ENCODE measurements at places on chromosomes 1 and 21.

DNA sequence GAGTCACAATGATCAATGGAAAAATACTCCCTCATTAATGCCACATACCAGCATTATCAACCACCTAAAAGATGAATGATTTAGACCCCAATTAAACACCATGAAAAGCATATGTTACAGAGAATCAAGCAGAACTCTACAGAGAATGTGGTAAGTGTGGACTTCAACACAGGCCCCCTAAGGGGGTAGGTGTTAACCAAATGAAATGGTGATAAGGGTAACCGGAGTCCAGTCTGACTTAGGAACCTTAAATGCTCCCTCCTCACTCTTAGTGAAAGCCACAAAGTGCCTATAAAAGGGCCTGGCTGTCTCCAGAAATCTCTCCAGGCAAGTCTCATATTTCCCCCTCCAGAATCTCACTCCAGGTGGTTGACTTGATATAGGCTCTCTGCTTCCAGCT lies 149.2 kb upstream of the FOXD3 start:
- no peak for DNase-seq

DNA sequence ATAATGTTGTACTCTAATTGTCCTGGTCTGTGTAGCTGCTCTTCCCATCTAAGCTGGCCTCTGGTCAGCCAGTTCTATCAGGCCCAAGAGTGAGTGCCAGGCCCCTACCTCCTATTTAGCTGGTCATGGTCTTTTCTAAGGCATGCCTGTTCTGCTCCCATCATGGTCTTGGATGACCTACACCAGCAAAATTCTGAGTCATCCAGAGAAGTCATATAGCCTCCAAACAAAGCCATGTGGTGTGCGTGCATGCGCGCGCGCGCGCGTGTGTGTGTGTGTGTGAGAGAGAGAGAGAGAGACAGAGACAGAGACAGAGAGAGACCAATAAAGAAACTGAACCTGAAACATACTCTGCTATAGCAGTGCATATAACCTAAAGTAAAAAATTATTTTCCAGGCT lies 254.4 kb downstream of the BRINP2 start:
- no peak for DNase-seq

DNA sequence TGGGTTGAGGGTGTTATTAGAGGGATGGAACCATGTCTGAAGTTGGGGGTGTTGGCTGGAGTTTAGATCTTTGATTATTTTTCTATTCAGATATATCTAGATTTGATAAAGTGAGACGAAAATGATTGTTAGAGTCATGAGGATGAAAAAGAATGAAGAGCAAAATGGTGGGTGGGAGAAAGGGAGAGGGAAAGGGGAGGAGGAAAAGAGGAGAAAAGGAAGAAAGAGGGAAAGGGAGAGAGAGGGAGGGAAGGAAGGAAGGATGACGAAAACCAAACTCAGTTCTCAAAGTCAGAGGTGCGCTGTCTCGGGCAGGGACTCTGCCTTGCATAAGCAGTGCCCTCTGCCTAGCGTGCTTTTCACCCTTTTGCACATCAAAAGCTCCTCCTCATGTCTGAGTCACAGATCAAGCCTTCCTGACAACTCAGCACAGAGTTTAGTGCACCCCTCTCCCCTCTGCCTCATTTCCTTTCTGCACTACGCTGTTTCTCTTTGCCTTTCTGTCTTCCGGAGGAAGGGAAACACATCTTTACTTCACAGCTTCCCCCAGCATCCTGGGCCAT lies 225.8 kb upstream of the PROX1 start:
- no peak for DNase-seq

- no peak for DNase-seq
Observed at GRCh38 chr1:11417162-11417561, 61.8 kb upstream of the DISP3 start.

GRCh38 chr1:77831976-77832711 lies 52.7 kb downstream of the MIGA1 start:
- DNase-seq, result no peak

- DNase-seq, result no peak
Observed at GRCh38 chr21:38815060-38815405, 9.3 kb downstream of the ETS2 start.

DNA sequence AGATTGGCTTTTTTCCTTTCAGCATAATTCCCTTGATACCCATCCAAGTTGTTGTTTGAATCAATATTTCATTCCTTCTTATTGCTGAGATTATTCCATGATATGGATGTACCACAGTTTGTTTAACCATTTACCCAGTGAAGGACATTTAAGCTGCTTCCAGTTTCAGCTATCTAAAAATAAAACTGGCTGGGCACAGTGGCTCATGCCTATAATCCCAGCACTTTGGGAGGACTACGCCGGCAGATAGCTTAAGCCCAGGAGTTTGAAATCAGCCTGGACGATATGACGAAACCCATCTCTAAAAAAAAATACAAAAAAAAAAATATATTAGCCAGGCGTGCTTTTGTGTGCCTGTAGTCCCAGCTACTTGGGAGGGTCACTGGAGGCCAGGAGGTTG lies 32.6 kb downstream of the SEMA6C start:
- no peak for DNase-seq

DNA sequence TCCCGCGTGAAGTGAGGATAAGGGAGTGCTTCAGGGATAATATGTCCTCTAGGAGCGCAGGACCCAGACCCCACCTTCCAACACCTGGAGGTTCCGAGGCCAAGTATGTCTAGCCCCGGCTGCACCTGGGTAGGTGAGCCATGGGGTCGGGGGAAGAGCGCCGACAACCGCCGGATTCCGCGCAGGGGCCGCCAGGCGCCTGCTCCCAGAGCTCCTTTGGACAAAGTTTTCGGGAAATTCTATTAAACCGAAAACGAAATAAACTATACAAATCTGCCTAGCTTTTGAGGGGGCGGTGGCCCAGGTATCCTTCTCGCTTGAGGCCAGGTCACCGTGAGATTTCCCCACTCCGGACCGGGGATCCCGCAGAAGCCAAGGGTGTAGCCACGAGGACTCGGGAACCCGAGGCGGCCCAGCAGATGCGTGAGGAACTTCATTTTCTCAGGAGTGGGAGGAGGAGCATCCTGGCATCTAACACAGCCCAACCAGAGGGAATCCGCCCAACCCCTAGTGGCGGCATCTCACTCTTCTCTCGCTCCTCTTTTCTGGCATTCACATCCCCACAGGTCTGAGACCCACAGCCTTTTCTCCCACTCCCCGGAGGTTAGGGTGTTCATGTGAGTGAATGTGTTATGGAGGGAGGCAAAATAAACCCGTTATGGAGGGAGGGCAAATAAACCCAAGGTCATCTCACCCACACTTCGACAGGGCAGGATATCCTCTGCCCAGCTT lies 2.3 kb upstream of the DMRTA2 start:
- DNase-seq, result no peak

- peak; percentile 92 for DNase-seq
Observed at GRCh38 chr1:97920832-97921571, at the start of gene DPYD. TSS of gene DPYD (minus strand) at chr1:97921034. CDS start at chr1:97920922, 112 bp downstream.

- no peak for DNase-seq
Observed at GRCh38 chr1:103492003-103492625, 33.4 kb upstream of the RNPC3 start.

DNA sequence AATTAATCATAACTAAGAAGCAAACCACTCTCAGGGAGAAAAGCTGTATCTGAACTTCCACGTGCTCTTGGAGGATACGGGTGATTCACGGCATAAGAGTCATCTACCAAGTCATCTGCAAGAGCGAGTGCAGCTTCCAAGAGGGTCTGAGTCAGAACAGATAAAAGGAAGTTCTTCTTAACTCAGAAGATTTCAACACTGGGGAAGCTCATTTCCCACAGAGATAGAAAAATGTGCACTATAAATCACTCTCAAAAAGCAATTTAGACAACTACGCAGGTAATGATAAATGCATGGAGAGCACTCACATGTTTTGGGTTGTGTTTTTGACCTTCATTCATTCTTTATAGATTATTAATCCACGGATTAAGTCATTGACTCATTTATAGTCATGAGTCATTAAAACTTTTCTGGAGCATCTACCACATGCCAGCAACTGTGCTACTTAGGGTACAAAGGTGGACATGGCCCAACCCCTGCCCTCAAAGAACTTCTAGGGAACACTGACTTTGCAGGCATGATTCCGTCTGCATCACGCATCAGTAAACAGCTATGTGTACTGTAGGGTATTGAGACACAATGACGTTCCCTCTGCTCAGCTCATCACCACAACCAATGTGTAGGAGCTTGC lies 20.8 kb downstream of the KCNJ15 start:
- no peak for DNase-seq

DNA sequence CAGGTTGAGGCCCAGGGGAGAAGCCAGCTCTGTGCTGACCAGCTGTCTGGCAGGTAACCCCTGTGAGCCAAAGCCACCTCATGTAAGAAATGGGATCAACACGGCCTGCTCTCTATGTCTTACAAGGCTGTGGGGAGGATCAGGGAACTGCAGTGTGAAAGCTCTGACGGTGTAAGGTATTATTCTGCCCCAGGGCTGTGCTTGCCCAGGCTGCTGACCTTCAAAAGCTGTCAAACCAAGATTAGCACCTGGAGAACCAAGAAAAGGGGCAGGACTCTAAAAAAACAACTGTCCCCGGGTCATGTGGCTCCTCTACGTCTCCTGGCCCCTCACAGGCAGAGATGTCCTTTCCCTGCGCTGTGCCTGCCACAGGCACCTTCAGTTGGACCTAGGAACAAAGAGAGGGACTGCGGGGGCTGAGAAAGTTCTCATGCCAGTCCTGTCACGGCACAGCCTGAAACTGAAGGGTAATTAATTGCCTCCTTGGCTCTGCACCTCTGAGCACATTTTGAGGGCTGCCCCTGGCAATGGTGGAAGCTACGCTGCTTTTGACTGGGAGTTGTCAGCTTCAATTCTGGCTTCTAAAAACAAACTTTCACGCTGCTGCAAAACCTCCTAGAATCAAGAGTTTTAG lies 77.6 kb downstream of the PGBD5 start:
- DNase-seq, result no peak

DNA sequence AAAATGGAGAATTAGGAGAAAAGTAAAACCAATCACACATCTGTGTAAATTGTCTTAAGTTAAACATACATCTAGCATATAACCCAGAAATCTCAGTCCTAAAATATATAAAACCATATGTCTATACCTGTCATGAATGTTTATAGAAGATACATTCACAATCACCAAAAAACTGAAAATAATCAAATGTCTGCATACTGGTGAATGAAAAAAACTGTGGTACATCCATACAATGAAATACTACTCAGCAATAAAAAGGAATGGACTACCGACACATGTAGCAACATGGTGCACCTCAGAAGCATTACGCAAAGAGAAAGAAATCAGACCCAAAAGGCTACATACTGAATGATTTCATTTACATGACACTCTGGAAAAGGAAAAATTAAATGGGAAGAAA lies 47.7 kb upstream of the SEC16B start:
- no peak for DNase-seq

DNA sequence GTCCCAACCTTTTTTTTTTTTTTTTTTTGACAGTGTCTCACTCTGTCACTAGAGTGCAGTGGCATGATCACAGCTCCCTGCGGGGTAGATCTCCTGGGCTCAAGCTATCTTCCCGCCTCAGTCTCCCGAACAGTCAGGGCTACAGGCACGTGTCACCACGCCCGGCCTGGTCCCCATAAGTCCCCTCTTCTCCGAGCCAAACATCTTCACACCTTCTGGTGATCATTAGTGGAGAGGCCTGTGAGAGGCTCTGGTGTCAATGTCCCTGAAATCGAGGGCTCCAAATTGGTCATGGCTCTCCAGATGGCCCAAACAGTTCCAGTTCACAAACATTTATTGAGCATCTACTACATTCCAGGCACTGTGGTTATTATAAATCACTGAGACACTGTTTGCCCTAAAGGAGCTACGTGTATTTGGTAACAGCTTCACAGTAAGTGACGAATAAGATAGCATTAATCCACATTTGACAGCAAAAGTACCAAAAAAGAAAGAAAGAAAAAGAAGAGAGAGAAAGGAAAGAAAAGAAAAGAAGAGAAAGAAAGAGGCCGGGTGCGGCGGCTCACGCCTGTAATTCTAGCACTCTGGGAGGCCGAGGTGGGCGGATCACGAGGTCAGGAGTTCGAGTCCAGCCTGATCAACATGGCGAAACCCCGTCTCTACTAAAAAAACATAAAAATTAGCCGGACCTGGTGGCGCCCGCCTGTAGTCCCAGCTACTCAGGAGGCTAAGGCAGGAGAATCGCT lies 867 bp upstream of the TIMM17A start:
- no peak for DNase-seq

- DNase-seq, result no peak
Observed at GRCh38 chr1:30810416-30811080, 53.0 kb upstream of the LAPTM5 start.

GRCh38 chr1:173714441-173714758 lies 381 bp upstream of the KLHL20 start:
- DNase-seq, result no peak

All from stimulated activated effector memory CD8-positive, alpha-beta T cell treated with anti-CD3 and anti-CD28 coated beads, Interleukin-12 subunit alpha, Interleukin-12 subunit beta, amount 100 ng/mL, for 72 hours (primary cell).